ENCODE measurements at places on chromosomes 7 and 10. TPM values are rescaled to one million over a fixed set of nuclear protein-coding genes. Genes with fewer than 3 reads are reported as not detected.

The SYCE1 gene
- total RNA-seq: 0.08 TPM

The ERVW-1 gene
- not detected for total RNA-seq

The GJD4 gene
- not detected for total RNA-seq

The PAPOLB gene
- 0.05 TPM for total RNA-seq

The DGKI gene
- 1.4 TPM for total RNA-seq

DNA sequence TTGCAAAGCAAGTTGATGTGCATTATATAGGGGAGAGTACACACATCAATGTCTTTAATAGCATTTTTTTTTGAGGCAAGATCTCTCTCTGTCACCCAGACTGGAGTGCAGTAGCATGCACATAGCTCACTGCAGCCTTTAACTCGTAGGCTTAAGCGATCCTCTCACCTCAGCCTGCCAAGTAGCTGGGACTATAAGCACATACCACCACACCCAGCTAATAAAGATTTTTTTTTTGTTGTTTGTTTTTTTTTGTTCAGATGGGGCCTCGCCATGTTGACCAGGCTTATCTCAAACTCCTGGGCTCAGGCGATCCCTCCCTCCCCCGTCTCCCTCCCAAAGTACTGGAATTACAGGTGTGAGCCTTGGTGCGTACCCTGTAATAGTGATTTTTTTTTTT, 1.5 kb downstream of the UMAD1 start:
- no peak for DNase-seq

DNA sequence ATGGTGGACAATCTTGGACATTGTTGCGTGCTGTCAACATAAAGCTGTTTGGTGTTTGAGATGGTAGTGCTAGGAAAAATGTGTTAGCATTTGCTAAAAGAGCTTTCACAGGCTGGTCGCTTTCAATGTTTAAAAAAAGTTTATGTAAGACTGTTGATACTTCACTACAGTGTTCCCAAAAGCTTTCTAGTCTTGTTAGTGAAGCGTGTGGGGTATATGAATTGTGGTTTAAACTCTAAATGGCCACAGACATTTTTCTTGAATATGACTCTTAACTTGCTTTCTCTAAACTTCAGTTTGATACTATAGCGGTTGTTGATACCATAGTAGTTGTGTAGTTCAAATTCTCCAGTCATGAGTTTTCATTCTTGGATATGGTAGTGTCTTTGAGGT, 44.9 kb downstream of the MCU start:
- no peak for DNase-seq

GRCh38 chr10:131131726-131132591, 179.6 kb downstream of the TCERG1L start:
- DNase-seq: no peak

GRCh38 chr7:39594988-39595620, 28.3 kb upstream of the RALA start:
- no peak for DNase-seq

DNA sequence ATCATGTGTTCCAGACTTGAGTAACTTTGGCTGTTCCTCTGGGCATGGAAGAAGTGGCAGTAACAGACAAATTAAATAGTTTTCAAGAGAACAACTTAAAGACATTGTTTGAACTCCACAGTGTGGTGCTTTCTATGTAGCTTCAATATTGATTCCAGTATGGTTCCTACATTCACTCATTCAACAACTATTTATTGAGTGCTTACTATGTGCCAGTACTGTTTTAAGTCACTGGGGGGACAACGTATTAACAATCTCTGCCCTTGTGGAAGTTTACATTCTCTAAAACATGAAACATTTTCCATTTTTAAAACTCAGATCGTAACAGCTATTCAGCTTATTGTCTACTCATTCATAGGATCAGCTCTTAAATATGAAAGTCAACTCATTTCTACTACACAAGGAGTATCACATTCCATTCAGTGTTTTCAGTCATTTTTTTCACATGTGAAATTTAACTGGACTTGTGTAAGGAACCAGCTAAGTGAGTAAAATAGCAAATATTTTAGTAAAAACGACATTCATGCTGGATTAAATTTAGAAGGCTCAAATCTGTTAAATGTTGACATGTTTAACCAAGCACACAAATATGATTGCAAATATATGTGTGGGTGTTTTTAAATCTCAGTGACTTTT, 13.6 kb upstream of the CUBN start:
- no peak for DNase-seq

DNA sequence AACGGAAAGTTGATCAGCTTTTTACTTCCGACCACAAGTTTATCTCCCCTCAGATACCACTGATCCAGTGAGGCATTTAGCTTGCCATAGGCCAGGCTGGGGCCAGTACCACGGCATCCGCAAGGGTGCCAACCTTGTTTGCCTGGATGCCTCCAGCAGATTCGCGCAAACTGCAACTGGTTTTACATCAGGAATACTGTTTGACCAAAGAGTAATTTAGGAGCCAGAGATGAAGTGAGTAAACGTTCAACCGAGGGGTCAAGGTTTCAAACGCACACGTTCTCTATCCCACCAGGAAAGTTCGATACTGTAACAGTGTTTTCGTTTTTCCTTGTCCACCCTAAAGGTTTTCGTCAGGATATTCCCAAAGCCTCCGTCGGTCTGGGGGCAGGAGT, 266 bp upstream of the MDFIC start:
- DNase-seq: no peak

DNA sequence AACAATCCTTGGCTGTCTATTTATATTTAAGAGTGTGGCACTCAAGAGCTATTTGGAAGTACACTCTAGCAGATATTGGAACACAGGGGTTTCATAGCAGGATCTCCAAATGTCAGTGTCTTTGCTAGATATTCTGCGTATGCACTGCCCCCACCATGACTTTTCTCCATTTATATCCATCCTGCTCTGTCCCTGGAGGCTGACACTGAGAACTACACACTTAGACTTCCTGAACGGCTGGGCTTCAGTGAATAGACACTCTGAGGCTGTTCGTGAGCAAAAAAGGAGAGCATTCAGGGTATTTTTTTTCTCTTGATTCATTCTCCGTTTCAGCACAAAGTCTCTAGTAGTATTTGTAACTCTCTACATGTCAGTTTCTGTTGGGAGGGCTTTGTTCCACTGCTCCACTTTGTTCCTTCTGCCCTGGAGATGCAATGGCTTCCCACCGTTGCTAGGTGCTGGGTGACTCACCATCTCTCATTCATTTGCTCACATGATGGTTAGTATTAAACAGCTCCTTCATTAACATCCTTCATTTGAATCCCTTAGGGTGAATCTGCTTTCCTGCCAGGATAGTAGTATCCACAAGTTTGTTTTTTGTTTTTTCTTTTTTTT, 155.9 kb upstream of the SLC13A1 start:
- no peak for DNase-seq

DNA sequence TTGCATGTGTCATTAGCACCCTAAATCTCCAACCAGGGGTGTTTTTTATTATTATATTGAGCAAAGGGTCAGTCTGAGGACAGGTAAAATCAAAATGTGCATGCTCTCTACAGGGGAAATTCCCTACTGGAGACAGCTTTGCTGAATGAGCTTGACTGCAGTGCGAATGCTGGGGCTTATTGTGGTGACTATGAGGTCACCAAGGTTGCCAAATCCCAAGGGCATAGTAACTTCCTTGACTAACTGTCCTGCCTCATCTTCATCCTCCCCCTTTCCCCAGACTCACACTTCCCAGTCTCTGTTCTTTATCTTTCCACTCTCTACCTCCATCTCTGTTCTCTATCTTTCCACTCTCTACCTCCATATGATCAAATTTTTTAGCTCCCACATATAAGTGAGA, 22.9 kb upstream of the AOC1 start:
- DNase-seq: no peak

All from Right ventricle myocardium superior (tissue), 1 donor.